Left ventricle myocardium inferior (tissue), 1 donor: ENCODE measurements at places on chromosomes 7 and 10. TPM values are rescaled to one million over a fixed set of nuclear protein-coding genes. Genes with fewer than 3 reads are reported as not detected.

EGR2 gene
- 0.52 TPM for total RNA-seq

ADCYAP1R1 gene
- total RNA-seq: 2.5 TPM

SH2B2 gene
- total RNA-seq: 1.0 TPM

RNF32 gene
- not detected for total RNA-seq

FFAR4 gene
- total RNA-seq: 0.08 TPM

CFTR gene
- 0.11 TPM for total RNA-seq
